ENCODE measurements at places on chromosomes 1 and 21.

DNA sequence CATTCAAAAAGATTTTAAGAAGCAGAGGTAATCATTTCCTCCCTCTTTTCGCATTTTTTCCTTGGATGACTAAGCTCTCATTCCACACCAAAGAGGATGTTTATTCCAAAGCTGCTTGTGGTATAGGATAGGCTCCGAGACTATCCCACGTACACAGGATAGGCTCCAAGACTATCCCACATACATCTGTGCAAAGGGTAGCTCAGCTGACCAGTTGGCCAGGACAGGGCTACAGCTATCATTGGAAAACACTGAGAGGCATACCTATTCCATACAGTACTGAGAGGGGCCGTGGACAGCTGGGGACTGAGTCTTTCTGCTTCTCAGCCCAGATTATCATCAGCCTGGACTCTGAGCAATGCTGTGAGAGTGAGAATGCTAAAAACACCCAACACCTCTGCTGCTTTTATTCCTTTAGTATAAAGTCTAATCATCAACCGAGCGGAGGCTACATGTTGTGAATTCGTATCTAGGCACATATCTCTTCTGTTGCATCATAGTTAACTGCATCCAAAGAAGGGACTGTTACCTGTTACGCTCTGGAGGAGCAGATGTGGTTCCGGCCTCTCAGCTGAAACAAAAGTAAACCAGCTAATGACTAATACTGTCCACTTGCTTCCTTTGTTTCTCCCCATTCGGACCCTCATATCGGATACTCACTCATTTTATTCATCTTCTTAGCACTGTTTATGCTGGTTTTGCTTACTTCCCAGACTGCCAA, 141.0 kb downstream of the TNFSF18 start:
- no peak for DNase-seq

- no peak for DNase-seq
Measured at GRCh38 chr1:3981746-3982505, 81.9 kb upstream of the C1orf174 start.

DNA sequence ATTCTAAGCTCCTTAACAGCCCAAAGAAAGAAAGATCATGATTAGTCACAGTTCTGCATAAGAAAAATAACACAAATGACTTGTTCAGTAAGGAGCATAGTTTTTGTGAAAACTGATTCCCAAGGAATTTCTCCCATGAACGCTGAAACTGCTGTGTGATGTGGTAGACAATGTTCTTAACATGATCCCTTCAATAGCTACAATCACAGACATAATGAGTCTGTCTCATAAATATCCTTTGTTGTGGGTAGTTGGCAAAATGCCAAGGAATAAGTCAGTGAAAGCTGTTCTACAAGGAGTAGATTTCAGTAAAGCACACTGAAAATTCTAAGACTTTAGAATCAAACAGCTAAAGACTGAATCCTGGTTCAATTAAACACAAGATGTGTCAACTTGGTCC, 404.8 kb downstream of the HLX start:
- no peak for DNase-seq

- no peak for DNase-seq
Measured at GRCh38 chr1:212353181-212353580, 61.5 kb downstream of the PACC1 start.

DNA sequence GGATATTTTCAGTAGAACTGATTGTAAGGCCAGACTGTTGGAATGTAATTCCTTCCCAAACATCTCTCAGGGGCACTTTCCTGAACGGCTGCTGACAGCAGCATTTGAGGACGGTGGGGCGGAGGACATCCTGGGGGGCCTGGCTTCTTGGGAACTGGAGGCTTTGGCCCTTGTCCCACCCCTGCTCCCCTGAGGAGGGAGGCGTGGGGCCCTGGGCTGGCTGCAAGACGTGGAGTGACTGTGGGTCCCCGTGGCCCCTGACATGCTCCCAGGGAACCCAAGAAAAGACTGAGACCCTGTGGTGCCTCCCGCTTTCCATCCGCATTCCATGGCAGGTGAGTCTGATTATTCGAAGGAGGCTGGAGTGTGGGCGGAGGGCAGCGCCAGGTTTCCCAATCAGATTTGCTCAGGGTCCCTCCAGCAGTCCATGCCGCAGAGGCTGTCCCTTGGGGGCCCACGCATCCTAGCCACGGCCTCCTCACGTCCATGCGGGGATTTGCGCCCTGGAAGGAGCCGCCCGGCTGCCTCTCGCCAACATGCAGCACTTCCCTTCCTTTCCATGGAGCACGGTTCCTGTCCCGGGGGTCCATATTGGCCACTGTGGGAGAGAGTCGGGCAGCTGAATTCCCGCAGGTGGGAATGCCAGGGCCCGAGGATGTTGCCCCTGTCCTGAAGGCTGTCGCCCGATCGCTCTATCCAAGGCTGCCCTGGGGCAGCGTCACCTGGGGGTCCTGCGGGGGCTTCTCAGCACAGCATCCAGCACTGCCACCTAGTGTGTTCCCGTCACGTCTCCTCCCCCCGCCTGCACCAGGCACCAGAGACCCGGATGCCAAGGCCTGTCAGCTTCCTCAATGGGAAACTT, 69.0 kb downstream of the FAAP20 start:
- no peak for DNase-seq

DNA sequence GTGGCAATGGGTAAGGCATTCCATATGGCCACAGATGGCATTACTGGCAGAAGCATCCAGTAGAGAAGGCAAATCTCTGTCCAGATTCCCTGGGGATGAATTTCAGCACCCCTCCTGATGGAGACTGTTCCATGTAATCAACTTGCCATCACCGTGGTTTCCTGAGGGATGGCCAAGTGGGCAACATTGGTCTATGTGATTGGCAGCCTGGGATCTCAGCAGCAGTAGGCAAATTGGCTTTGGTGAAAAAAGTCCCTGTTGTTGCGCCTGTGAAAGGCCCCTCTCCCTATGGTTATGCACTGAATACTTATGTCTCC, 19.3 kb downstream of the DMRTB1 start:
- no peak for DNase-seq

DNA sequence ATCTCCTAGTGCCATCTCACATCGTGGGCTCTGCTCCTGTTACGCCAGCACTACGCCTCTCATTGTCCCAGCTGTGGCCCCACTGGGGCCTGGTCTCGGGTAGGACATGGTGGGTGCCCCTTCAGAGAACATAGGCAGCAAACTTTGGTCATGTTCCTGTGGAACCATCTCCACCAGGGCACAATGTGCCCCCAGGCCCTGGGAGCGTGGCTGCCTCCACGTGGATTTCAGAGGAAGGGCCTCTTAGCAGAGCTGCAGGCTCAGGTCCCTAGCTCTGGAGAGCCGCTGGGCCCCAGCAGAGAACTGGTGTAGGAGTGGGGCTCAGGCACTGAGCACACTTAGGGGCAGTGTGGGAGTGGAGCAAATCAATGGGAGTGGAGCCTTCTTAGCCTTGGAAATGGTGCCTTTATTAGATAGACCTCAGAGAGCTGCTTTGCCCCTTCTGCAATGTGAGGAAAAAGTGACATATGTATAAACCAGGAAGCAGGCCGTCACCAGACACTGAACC, 460.0 kb downstream of the NCAM2 start:
- no peak for DNase-seq

- no peak for DNase-seq
Measured at GRCh38 chr1:230292689-230293389, 133.3 kb downstream of the PGBD5 start.

DNA sequence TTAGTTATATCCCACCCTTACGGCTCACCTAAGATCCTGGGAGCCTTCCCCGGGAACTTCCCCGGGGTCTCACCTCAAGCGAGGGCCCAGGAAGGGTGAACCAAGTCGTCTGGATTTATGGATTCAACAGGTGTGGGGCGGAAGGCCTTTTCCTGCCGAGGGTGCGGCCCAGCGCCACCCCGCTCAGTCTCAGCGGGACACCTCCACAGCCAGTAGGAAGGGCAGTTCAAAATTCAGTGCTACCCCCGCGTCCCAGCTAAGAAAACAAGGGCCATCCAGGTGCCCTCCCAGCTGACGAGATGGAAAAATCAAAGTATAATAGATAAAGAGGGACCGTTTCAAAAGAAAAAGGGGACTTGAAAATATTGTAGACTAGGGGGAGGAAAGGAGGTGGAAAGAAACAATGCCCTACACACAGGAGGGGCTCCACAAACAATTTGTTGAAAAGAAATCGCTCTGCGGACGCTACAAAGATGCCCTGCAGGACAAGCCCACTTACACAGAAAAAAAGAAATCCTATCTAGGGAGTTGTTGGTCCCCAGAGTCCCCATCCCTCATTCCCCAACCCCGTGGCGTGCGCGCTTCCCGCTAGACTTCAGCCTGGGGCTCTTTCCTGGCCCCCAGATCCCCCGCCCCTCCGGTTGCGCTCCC, 1.3 kb downstream of the SLC2A1 start:
- no peak for DNase-seq

GRCh38 chr21:45019076-45019886, 55.1 kb upstream of the ADARB1 start:
- no peak for DNase-seq

DNA sequence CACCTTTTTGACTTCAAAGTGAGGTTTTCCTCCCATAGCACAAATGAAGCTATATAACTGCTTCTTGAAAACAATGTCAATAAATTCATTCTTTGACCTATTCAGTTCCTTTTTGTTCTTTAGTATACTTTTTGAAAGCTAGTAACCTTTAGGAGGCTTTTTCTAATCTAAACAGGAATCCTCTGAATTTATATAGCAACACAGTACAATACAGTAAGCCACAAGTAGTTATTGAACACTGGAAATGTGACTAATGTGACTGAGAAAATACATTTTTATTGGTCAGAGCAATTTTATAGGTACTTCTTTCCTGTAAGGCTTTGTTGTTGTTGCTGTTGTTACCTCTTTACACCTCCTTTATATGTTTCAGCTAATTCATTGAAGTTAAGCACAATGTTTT, 49.8 kb downstream of the ADGRL2 start:
- no peak for DNase-seq

All from GM19239 (cell line).